T-helper 2 cell (primary cell): ENCODE measurements at places on chromosomes 4 and X.

DNA sequence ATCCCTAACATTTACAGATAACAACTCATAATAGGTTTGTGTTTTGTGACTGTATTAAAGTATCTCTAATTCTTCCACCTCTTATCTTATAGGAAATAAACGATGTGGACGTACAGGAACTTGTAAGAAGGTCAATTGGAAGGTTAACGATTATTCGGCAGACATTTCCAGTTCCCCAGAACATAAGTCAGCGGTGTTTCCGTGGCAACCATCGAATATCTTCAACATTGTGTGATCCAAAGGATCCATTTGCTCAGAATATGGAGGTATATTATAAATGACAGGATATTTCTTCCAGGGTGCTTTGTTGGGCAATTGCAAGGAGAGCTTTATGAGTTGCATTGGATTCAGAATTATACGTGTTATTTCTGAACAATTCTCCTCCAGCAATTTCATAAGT, 611.9 kb upstream of the ATOH1 start:
- DNase-seq, result no peak

DNA sequence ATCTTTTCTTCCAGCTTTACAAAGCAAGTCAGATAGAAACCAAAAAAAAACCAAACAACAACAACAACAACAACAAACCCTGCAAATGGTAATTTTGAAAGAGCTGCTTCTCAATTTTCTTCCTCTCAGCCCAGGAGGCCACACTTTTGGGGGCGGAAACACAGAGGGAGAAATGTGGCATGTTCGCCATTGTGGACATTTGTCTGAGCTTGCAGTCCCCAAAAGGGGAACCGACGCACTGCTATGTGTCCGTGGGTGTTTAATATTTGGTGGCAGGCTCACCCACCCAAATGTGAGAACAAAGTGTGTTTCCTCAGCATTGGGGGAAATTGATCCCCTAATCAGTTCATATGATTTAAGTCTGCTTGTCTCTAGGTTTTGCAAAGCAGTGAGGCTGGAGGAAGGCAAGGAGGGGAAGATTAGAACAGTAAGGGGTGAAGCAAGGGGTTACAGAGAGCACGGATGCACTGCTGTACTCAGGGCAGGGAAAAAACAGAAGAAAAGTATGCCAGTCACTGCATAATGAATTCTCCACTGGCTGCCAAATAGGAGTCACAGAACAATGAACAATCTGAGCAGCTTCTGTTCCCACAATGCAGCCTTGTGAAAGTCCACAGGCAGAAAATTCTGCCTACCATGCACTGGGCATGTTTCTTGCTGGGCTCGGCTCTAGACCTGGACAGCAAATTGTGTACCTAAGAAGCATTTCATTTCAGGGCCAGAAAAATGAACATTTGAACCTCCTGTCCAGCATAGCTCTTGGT, 74.7 kb upstream of the GPM6B start:
- no peak for DNase-seq

- DNase-seq, result peak; percentile 33
Measured at GRCh38 chr4:15003891-15004738, 1.8 kb downstream of the CPEB2 start.

DNA sequence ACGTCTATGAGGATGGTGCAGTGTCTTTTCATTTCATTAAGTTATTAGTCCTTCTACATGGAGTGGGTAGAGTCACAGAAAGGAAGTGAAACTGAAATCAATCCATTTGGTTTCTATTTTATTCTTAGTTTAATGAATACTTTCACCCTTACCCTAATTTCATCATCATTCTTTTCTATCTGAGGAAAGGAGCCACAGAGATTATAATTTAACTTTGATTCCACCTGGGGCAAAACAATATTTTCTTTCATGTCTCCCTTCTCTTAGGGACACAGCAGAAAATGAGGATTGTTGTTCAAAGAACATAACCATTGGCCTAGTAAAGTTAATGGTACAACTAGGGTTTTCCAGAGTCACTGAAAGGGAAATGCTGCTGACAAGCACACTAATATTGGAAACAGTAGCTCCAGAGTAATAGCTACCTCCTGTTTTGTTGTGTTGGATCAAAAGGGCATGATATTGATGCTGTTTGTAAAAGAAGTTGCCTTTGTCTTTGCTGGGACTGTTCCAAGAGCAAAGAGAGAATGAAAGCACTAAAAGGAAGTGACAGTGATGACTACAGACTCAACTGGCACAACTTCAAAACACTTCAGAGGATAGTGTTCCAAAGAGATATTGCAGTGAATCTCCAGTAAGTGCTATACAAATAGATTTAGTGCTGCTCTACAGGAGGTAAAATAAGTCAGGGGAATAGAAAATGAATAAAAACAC, 247.1 kb upstream of the PITX2 start:
- no peak for DNase-seq

DNA sequence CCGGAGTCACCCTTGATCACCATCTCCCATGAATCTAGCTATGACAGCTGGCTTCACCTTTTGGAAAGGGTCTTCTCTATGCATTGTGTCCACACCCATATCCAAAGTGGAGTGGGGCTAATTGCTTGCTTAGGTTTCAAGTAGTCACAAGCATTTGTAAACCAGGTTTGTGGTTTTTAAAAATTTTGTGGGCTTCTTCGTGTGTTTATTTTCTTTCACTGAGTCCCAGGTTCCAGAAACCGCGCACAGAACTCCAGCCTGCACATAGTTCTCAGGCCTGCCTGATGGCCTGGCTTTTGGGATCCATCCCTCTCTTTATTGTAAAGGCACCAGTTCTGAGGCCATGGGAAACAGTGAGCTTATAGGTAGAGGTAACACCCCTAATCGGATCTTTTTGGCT, 70.2 kb upstream of the TLR3 start:
- DNase-seq, result no peak
